ENCODE measurements at places on chromosomes 7 and 10.

DNA sequence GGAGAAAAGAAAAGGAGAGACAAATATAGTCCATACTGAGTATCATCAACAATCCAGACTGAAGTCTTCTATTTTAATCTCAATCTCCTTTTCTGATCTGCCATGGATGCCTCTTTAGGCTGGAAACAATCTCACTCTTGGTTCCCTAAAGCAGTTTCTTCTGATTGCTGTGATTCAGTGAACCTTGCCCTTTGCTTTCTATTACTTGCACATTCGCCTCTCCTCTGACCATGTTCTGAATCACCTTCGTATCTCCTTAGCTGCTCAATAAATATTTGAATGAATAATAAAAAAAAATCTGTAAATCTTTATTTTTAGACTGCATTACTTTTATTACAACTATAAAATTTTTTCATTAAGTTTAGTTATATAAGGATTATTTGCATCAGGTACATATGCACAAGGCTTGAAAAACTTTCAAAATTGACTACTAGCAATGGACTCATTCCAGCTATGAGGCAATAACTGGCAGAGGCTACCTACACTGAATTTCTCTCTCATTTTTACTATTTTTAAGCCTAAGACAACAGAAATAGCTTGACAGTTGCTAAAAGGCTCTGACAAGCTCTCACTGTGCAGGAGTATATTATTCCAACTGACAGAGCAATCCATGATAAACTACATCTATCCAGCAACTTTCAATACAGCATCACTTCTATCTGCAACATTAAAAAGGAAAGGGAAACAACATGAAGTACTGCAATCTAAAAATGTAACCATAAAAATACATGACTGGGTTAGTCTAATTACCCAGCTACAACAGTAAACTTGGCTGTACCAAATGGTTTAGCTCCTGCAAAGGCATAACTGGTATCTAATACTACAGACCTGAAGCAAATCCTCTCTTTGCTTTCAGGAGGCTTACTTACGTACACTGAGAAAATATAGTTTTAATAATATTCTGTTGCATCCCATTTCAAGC, 25.6 kb downstream of the TM9SF3 start:
- DNase-seq: no peak

DNA sequence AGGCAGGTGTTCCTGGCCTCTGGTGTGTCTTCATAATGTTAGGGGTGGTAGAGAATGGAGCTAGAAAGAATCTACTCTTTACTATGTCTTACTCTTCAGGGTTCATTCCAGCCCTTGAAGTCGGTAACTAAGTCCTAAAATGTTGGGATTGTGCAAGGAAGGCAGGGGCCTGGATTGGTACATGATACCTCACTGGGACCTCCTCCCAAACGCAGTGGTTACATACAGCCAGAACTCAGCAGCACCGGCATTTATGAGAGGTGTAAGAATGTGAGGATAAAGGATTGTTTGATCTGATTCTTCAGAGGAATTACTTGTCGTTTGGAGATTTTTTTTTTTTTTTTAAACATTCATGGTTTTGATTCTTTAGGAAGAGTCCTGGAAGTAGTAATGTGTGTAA, 6.9 kb downstream of the COMTD1 start:
- DNase-seq: no peak

DNA sequence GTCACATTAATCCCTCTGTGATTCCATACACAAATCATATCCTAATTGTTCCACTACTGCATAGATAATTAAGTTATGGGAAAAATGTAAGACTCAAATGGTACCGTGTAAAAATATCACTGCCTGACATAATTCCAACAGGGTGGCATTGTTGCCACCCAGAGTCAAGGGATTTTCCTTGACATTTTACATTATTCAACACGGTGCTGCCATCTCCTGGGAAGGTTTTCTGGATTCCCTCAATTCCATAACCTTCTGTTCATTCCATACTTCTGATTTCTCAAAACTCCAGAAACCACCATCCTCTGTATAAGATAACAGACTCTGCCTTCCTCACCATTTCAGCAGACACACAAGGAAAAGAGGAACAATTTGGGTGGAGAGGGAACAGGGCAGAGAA, 495.9 kb downstream of the XPNPEP1 start:
- no peak for DNase-seq

DNA sequence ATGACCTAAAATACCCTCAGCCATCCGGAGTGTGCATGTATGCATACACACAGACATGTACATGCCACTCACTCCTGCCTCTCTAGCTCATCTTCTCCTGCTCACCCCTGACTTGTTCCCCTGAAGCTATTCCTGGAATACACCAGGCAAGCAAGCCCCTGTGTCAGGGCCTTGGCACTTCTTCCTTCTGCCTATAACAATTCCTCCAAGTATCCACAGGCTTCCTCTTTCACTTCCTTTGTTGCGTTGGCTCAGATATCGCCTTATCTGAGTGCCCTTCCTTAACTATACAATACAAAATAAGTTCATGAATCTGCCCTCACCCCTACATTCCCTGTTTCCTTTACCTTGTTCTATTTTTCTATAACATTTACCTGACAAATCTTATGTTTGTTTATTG, 88.8 kb downstream of the NOD1 start:
- no peak for DNase-seq

GRCh38 chr10:104479906-104480593, 126.4 kb downstream of the CFAP58 start:
- DNase-seq: no peak

All from stimulated activated CD8-positive, alpha-beta memory T cell treated with anti-CD3 and anti-CD28 coated beads, Interleukin-4, amount 100 ng/mL, for 48 hours (primary cell).